H9 (cell line): ENCODE measurements at places on chromosomes 11 and 22. TPM values are rescaled to one million over a fixed set of nuclear protein-coding genes. Genes with fewer than 3 reads are reported as not detected.

SOX10 gene
- total RNA-seq: 2.1 and 2.4 TPM in 2 replicates

OR52H1 gene
- not detected in 2 replicates for total RNA-seq

PRR33 gene
- not detected in 2 replicates for total RNA-seq

PAMR1 gene
- total RNA-seq: 2.4 and 2.9 TPM in 2 replicates

RTN4R gene
- total RNA-seq: 18.3 and 19.0 TPM in 2 replicates

OR52D1 gene
- not detected in 2 replicates for total RNA-seq

FOSL1 gene
- 33.7 and 36.1 TPM in 2 replicates for total RNA-seq

HEPN1 gene
- not detected in 2 replicates for total RNA-seq

OR4C16 gene
- total RNA-seq: not detected in 2 replicates

DNA sequence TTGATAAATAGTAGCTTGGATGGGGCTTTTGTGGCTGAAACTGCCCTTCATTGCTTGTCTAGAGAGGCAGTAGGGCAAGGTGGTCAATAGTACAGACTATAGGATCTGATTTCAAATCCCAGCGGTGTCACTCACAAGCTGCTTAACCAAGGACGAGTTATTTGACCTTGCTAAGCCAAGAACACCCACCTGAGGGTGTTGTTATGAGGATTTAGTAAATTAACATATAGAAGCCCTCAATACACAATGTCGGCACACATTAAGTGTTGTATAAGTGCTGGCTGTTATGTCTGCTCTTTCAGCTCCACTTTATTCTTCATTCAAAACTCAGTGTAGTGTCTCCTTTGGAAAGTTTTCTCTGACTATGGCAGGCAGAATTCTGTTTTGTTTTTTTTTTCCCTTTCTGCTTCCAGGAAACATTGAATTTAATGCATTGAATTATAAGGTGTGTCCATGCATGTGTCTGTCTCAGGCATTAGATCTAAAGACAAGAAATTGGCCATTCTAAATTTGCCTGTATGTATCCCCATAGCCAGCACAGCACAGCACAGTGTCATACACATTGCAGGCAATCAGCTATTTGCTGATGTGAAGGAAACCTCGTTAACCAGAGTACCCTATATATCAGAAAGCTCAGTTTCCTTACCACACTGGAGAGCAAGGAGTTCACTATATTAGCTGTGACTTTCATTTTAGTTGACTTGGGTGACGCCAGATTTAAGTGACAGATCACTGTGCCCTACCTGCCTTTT is 212.1 kb downstream of the NELL1 start:
- peak; percentile 39 for DNase-seq

- DNase-seq: peak; percentile 23
These were observed 12.7 kb upstream of the FXYD2 start for GRCh38 chr11:117837070-117837776.

DNA sequence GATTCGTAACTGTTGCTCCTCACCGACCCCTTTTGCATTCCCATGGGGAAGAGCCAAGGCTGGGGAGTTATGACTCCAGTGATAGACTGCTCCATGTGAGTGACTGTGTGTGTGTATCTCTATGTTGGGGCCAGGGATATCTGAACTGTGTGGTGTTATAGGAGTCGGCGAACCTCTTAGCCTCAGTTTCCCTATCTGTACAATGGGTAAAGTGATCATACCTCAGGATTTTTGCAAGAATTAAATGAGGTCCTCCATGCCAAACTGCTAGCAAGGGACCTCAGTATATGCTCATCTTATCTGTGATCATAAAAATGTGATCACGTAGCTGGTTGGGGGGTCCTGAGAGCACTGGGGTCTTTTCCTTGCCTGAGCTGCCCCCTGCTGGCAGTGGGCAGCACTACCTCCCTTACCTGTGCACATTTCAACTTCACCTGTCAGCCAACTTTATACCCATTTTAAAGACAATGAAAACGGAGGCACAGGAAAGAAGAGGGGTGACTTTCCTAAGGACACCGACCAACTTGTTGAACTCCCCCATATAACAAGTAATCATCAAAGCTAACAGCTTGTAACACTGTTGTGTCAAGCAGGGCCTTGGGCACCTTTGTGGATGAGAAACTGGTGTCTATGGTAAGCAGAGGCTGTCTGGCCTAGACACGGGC is 1.4 kb upstream of the DPP3 start:
- DNase-seq: no peak

DNA sequence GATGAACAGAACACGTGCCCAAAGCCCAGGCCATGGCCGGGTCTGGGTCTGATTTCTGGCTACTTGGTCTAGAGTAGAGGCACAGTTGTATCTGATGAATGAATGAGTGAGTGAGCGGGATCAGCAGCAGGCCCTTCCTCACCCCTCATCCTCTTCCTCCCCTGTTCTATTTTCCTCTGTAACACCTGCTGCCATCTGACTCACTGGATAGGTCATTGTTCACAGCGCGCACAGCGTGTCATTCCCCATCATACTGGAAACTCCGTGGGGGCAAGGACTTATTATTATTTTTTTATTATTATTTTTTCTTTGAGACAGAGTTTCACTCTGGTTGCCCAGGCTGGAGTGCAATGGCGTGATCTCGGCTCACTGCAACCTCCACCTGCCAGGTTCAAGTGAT is 13.9 kb downstream of the NCF4 start:
- DNase-seq: no peak

- no peak for DNase-seq
These were observed 82.2 kb downstream of the TRAF6 start for GRCh38 chr11:36427876-36428275.

DNA sequence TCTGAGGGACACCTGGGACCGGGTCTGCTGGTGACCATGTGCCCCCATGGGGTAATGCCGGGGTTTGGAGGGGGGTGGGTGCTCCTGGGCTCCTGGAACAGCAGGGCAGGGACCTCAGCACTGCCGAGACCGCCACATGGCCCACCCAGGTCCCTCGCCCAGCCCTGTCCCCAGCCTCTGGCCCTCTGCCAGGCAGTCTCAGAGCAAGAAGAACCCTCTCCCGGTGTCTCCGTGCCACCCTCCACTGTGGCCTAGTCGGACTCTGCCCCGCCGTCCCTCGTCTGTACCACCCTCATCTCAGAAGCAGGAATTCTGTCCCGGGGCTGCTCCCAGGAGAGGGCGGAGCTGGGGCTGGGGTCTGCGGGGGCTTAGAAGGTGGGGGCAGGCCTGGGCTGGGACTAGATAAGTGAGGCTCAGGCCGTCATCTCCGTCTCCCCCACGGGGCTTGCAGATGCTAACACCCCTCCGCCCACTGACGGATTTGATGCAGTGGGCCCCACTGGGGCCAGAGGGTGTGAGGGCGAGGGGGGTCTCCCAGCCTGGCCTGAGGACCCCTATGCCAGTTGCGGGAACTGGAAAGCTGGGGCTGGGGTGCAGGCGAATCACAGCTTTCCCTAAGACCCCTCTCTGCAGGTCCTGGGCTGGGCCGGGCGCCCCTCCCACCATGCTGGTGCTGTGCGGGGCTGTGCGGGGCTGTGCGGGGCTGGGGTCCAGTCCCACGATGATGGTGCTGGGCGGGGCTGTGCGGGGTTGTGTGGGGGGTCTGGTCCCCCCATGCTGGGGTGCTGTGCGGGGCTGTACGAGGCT is 1.1 kb downstream of the MUC5AC start:
- DNase-seq: peak; percentile 21

GRCh38 chr11:19243143-19243542 is 2.4 kb upstream of the E2F8 start:
- DNase-seq: no peak

DNA sequence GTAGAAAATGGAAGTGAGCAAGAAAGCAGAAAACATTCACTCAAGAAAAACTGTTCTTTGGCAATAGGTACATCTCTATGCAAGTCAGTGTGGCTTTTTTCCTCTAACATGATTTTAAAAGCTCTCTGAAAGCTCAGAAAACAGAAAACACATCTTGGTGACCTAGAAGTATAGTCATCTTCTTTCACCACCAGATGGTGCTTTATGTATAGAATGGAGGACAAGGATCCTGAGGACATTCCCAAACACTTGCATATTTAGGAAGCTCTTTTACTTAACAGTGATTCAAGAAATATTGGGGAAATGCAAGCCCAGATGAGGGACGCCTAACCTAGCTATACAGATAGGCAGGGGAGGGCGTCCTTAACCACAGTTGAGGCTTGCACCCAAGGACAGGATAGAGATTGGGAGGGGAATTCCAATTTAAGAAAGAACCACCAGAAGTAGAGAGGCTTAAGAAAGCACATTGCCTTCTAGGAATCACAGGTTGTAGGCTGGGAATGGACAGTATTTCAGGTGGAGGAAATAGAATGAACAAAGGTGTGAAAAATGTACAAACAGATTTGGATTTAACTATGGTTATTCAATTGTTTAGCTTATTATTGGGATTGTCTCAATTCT is 13.8 kb upstream of the CCDC81 start:
- no peak for DNase-seq

DNA sequence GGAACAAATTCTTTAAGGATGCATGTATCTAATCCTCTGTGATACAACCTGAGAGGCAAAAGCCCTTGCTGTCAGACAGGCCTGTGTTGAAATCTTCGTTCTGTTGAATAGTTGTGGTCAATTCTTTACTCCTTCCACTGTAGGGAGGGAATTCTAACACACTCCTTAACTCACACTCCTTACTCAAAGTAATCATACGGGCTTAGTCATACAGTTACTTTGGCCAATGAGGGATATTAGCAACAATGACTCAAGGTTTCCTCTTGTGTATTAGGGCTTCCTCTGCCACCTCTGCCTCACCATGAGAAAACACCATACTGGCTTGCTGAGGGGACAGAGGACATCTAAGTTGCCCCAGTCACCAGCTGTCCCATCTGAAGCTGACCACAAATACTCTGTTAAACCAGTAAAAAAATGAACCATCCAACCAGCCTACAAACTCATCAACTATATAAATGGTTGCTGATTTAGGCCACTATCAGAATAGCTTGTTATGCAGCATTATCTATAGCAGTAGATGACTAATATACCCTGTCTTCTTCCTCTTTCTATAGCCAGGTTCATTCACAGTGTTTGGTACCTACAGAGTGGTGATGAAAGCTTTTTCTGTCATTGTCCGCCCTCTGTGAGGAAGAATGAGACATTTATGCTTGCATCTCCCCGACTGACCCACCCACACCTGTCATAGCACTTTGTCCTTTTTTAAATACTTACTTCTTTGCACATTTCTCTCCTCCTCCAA is 322.8 kb upstream of the SYN3 start:
- DNase-seq: no peak

GRCh38 chr22:50700387-50701075 is 27.9 kb downstream of the SHANK3 start:
- no peak for DNase-seq

DNA sequence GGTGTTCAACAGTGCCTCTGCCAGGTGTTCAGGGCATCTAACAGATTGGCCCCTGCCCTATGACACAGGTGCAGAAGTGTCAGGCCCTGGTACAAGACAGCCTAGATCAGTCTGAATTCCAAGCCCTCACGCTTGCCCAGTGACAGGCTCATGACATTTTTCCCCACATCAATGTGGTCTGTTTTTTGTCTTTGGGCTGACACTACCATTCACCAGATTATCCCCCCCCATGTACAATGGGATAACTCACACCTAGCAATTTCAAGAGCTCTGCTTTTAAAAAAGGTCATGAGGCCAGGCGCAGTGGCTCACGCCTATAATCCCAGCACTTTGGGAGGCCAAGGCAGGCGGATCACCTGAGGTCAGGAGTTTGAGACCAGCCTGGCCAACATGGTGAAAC is 155.5 kb upstream of the PITPNB start:
- DNase-seq: no peak

- no peak for DNase-seq
These were observed 9.6 kb upstream of the C1QTNF6 start for GRCh38 chr22:37197451-37198257.

DNA sequence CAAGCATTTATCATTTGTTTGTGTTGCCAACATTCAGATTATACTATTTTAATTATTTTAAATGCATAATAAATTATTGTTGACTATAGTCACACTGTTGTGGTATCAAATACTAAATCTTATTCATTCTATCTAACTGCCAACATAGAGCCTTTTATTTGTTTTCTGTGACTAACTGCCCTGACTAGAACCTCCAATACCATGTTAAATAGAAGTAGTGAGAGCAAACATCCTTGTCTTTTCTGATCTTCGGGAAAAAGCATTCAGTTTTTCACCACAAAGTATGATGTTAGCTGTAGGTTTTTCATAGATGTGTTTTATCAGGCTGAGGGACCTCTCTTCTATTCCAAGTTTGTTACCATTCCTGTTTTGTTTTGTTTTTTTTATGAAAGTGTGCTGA is 15.2 kb downstream of the TRIM34 start:
- DNase-seq: no peak

- no peak for DNase-seq
These were observed 347.9 kb downstream of the DLG2 start for GRCh38 chr11:85279267-85279666.

- DNase-seq: no peak
These were observed 301.1 kb downstream of the BUD13 start for GRCh38 chr11:116471608-116472256.

DNA sequence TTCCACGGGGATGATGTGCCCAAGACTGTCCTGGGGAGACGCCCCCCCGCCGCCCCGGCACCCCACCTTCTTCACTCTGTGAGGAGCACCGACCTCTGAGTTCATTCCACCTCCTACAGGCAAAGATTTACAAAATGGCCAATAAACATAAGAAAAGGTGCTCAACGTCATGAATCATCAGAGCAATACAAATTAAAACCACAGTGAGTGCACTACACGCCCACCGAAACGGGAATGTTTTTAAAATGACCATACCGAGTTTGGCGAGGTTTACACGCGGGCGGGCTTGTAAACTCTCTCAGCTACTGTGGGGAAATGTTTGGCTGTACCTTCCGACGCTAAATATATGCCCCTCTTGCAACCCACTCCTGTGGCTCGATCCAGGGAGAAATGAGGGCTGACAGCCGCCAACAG is 7.9 kb downstream of the NPTXR start:
- no peak for DNase-seq

- no peak for DNase-seq
These were observed 855.9 kb downstream of the TBC1D22A start for GRCh38 chr22:47618180-47619010.

- DNase-seq: no peak
These were observed at the start of gene CD3G for GRCh38 chr11:118343981-118344515. CD3G (plus strand) TSS chr11:118344344; CDS start chr11:118344424, 80 bp downstream.

GRCh38 chr11:4049006-4049405 is 45.6 kb upstream of the RRM1 start:
- DNase-seq: no peak

GRCh38 chr11:128889657-128890213 is 1.4 kb upstream of the KCNJ5 start:
- DNase-seq: no peak

DNA sequence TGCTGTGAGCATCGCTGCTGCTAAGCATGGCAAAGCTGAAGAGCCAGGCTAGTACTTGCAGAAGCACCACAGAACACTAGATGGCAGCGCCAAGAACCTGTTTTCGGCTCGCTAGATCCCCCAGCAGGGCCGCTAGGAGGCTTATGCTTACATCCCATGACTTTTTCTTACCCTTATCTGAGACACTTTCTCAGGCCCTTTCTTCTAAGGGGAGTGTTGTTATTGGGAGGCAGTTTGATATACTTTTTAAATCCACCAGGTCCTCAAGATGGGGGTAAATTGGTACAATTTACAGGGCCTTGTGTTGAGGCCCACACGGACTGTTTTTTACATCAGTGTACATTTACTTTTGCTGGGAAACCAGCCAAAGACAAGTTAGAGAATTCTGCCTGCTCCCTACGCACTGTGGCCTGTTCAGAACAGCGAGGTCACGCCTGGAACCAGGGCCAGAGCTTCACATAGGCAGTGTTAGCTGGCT is 4.0 kb downstream of the TRIM6 start:
- peak; percentile 81 for DNase-seq
